ENCODE measurements at places on chromosomes 7 and 10.
A peak's percentile ranks its signal among the peaks of the same experiment; 100 is the strongest.

GRCh38 chr10:60607372-60607771 is 170.9 kb upstream of the CDK1 start:
- DNase-seq, result no peak

- no peak for DNase-seq
Measured at GRCh38 chr7:16212610-16213009, 208.7 kb downstream of the CRPPA start.

GRCh38 chr10:123357421-123357930 is 203.3 kb downstream of the BUB3 start:
- no peak for DNase-seq

DNA sequence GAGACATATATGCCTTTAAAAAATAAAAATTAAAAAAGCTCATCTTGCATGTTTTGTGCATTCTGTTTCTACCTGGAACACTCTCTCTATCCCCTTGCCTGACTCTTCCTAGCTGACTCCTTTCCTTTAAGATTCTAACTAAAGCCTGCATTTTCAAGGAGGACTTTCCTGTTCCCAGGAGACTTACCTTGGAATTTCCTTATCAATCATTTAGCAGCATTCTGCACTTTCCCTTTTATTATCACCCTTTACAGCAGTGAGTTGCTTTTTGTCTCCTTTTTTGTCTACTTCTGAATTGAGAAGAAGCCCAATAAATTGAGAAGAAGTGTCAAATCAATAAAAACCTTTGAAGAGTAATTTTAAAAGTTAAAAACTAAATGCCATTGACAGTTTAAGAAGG is 142.2 kb upstream of the TMEM196 start:
- no peak for DNase-seq

DNA sequence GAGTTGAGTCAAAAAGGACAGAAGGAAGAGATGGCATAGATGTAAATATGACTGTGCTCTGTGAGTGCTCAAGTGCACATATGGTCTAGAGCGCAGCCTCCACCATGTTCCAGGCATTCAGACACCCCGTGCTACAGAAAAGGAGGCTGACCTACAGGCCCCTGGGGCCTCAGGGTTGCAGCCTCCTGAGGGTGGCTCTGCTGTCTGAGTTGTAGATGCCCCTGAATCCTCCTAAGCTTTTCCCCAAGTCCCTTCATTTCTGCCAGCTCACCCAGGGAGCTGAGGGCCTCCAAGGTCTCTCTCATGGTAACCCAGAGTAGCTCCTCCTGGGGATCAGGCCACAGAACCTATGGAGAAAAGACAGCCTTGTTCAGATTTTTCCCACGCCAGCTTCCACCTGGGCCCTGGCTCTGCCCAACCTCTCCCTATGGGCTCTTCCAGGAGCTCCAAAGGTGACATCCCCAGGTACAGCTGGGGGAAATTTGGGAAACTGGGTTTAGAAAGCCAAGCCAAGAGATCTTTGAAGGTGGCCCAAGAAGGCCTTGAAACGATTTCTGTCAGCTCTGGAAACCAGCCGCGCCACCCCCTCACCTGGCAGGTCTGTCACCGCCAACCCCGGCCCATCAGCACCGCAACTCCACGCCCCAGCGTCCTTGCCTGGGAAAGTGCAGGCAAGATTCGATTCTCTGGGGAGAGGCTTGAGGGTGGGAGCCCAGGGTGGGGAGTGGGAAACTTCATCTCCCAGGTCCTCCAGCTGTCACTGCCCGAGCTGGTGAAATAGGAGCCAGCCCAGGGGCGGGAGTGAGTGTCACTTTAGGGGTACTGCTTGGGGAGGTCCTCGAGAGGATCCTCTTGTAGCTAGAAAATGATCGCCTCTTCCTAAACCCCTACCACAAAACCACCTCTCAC is 2.4 kb downstream of the ZNF467 start:
- no peak for DNase-seq

DNA sequence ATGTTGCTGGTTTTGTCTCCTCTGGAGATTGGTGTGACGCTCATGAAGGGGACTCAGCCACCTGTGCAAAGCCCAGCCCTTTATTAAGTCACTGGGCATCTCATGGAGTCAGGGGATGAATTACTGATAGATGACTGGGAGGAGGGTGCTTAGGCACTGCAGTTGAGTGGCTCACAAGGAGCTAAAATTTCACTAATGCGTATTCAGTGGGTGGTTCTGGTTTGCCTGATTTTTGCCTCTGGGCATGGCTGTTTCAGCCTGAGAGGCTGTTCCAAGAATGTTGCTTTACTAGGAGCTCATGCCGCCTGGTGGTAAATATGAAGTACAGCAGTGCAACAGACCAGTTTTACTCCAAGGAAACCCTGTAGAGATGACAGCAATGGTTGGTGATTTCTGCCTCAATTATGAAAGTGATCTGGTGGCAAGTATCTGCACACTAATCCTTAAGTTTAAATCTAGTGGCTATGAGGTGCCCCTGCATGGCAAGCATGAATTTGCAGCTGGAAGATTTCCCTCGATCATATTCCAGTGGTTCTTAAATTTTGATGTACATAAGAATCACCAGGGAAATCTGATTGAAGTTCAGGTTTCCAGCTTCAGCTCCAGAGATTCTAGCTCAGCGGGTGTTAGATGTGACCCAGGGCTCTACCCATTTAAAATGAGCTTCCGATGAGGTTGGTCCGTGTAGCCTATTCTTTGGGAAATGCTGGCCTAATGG is 19.9 kb downstream of the ACTA2 start:
- peak; percentile 9 for DNase-seq

- no peak for DNase-seq
Measured at GRCh38 chr7:99559175-99559915, 903 bp downstream of the ZNF655 start.

GRCh38 chr10:25300073-25300472 is 125.3 kb downstream of the GPR158 start:
- DNase-seq, result no peak

GRCh38 chr10:35452847-35453246 is 116.5 kb downstream of the CCNY start:
- no peak for DNase-seq

DNA sequence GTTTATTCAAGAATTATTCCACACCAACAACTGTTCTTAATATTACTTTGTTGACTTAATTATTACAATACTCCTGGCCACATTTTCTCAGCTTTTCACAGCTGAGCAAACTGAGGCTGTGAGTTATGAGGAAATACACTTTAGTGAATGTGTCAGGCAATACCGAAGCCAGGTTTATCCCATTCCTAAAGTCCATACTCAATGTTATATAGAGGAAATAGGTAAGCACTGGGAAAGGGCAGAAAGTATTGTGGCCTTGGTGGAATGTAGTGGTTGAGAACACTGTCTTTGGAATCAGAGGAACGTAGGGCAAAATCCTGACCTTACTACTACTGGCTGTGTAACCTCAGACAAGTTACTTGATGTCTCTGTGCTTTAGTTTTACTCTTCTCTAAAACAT is 110.8 kb downstream of the CD36 start:
- DNase-seq, result no peak

DNA sequence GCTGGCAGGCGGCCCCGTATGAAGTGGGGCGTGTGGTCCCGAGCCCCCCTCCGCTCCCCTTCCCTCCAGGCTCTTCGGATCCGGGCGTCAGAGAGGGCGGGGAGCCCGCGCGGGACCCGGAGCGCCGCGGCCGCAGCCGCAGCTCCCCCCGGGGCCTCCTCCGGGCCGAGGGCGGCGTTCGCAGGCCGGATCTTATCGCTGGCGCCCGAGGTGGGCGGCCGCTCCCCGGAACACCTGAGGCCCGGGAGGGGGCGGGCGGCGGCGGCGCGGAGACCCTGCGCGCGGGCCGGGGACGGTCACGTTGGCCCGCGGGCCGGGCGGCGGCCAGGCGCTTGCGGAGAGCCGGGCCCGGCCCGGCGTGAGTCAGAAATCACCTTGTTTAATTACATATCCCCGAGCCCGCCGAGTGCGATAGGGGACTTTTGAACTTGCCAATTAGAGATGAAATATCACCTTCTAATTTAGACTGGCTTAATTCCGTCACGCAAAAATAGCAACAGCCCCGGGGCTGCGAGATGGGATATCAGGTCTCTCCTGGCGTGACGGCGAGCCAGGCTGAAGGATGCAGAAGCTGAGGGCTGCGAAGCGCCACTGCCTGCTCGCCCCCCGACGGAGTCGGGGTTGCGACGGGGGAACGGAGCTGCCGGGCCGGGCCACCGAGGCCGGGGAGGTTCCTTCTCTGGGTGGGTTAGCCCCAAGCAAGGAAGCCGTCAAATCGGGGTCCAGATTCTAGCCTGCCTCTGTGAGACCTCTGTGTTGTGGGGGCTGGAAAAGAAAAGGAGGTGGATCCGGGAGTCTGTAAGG is 43.4 kb downstream of the LDB3 start:
- peak; percentile 12 for DNase-seq

DNA sequence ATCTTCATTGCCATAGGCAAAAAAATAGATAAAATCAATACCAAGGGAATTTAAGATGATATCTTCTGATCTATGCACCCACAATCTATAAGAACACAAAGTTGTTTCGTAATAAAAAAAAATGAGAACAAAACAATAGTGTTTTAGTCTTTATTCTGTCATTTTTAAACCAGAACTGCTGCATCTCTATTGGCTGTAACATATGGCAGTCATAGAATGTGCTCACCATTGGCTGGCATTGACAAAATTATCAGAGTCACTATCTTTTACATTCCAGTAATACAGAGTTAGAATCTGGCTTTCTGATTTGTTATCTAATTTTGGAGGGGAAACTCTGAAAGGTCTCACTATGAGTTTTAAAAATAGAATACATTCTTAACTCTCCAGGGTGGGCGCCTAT is 138.6 kb upstream of the CCDC6 start:
- no peak for DNase-seq

GRCh38 chr7:141949021-141949420 is 2.2 kb upstream of the CLEC5A start:
- DNase-seq, result no peak

GRCh38 chr7:139851770-139852481 is 22.9 kb downstream of the TBXAS1 start:
- DNase-seq, result no peak

GRCh38 chr10:123236126-123236525 is 81.9 kb downstream of the BUB3 start:
- no peak for DNase-seq

GRCh38 chr10:126536148-126536547 is 134.3 kb downstream of the C10orf90 start:
- no peak for DNase-seq

GRCh38 chr10:80684259-80684658 is 146.6 kb downstream of the SH2D4B start:
- DNase-seq, result no peak

DNA sequence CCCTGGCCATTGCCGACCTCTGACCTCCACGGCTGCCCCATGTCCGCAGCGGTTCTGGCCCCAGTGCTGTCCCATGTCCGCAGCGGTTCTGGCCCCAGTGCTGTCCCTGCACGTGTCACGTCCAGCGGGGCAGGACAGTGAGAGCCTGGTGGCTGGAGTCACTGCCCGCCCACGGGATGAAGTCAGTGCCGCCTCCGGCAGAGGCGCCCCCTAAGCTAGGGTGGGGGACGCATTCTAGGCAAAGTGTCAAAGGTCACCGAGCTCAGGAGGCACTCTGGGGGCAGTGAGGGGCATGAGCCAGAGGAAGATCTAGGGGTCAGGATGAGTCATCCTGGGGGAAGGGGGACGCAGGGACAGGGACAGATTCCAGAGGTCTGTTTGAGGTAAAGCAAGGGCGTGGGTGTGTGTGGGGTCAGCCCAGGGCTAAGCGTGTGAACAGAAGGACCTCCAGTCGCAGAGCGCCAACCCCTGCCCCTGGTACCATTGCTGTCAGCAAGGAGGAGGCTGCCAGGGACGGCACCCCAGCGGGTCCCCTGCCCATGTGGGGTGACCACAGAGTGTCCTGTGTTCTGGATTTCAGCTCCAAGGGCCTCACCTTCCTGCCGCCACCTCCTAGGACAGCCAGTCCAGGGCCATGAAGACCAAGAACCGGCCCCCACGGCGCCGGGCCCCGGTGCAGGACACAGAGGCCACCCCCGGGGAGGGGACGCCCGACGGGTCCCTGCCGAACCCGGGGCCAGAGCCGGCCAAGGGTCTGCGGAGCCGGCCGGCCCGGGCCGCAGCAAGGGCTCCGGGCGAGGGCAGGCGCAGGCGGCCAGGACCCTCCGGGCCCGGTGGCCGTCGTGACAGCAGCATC is 665 bp downstream of the BHLHA15 start:
- DNase-seq, result no peak

DNA sequence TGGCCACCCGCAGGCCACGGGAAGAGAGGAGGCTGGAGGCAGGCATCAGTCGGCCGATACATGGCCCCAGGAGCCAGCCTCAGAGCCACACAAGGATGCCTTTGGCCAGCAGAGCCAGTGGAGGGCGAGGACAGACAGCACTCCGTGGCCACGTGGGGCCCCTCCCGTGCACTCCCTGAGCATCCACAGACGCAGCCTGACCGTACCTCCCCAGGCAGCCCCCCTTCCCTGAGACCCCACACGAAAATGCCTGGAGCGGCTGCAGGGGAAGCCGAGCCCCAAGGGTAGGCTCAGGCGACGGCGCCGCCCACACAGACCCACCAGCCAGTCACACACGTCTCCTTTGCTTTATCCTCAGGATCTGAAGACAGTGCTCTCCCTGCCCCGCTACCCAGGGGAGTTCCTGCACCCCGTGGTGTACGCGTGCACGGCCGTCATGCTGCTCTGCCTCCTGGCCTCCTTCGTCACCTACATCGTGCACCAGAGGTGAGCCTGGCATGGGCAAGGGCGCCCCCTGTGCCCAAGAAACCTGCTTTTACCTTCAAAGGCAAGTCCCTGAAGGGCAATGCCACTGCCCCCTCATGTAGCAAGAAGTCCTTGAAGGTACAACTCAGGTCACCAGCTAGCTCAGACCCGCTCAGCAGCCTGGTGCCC is 9.0 kb downstream of the ADGRA1 start:
- DNase-seq, result no peak
